ENCODE measurements at places on chromosomes 3 and 15.

GRCh38 chr15:33136353-33136752 lies 58.2 kb downstream of the FMN1 start:
- DNase-seq: no peak

DNA sequence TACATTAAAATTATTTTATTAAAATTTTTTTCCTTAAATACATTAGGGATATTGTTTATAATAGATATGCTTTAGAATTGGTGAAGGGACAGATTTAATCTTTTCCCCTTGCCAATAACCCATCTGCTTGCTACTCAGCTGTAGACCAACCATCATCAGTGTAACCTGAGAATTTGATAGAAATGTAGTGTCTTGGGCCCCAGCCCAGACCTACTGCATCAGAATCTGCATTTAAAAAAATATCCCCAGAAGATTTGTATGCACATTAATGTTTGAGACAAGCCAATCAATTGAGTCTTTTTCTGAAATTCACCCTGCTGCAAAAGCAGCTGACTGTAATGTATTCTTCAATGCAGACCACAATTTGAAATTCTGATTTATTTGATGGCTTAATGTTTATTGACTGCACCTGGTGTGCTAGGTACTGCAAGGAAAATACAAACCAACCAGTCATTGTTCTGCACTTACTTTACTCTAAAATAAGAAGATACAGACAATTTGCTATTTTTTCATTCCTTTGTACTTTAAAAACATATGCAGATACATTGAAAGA lies 190.7 kb upstream of the SGO1 start:
- DNase-seq: no peak

DNA sequence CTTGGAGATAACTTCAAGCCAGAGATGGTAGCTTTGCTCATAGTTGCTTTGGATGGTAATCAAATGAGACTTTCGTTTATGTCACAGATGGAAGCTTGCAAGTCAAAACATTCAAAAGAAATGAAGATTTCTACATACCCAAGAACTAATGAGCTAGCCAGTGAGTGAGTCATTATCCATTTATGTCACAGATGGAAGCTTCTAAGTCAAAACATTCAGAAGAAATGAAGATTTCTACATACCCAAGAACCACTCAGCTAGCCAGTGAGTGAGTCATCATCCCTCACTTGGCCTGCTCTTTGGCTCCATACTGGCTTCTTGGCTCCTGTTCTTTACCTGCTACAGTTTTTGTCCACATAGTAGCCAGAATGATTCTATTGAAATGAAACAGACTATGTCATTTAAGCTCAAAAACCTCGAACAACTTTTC lies 559.8 kb upstream of the CBLB start:
- DNase-seq: no peak

DNA sequence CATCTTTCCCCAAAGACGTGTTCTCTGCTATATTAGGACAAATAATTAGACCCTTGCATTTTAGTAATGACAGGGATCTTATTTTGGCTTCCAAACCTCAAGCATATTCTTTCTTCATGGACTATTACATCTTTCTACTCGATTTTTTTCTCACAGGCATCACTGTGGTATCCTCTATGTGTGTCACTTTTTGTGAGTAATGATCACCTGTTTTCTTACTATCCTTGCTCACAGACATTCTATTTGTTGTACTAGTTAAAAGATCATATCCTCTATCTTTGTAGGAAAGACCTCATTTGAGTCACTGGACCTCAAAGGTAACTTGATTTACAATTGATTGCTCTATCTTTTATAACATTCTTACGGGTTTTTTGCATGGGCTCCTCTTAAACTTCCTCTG lies 6.8 kb downstream of the C3orf80 start:
- no peak for DNase-seq

DNA sequence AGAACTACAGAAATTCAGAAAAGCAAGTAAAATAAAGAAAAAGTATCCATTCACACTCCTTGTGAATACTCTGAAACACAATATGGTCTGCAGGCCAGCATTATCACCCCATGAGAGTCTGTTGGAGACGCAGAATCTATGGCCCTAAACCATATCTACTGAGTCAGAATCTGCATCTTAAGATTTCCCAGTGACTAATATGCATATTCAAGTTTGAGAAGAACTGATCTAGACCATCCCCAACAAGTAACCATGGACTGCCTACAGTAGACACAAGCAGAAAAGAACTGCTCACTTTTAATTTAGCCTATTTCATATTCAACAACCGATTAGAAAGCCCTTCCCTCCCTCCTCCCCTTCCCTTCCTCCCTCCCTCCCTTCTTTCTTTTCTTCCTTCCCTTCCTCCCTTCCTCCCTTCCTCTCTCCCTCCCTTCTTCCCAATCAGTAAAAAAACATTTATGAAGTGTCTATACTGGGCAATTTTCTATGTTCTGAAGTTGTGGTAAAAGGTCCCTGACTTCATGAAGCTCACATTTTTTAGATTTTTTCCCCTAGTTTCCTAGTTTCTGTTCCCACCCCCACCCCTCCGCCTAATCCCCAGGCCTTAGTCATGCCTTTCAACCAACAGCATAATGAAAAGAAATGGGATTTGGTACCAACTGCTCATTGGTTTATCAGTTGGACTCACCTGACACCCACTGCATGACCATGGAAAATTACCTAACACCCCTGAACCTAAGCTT lies 125.2 kb downstream of the CNTN3 start:
- no peak for DNase-seq

- no peak for DNase-seq
These were observed 7.6 kb downstream of the TATDN2 start for GRCh38 chr3:10255835-10256234.

DNA sequence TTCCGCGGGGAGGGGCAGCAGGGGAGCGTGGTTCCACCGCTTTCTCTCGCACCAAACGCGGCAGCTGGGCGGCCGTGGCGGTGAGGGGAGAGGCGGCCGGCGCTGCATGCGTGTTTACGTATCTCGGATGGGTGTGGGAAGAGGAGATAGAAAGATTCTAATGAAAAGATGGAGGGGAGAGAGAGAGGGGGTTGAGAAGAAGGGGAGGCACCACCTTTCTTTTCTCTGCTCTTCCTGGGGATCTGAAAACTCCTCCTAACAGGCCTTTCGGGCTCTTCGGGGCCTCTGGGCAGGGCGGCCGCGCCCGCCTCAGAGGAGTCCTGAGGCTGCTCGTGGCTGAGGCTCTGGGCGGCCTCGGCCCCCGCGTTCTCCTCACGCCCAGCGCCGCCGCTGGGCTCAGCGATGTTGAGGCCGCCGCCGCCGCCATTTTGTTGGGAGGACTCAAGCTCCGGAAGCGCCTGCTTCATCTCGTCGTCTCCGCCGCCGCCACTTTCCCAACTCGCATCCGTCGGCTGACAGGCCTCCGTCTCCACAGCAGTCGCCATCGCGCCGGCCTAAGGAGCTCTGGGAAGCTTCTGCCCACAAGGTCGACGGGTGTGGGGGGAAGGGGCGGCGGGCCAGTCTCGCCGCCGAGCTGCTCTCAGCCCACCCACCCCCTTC lies 473 bp downstream of the TASOR start:
- DNase-seq: peak; percentile 74

- no peak for DNase-seq
These were observed 942.0 kb downstream of the ROBO1 start for GRCh38 chr3:78825858-78826215.

- DNase-seq: no peak
These were observed 54.4 kb upstream of the WNT5A start for GRCh38 chr3:55541456-55541855.

GRCh38 chr15:42707873-42708544 lies 28.9 kb downstream of the CDAN1 start:
- DNase-seq: no peak

- no peak for DNase-seq
These were observed 64.4 kb downstream of the STRIT1 start for GRCh38 chr3:155229086-155229485.

DNA sequence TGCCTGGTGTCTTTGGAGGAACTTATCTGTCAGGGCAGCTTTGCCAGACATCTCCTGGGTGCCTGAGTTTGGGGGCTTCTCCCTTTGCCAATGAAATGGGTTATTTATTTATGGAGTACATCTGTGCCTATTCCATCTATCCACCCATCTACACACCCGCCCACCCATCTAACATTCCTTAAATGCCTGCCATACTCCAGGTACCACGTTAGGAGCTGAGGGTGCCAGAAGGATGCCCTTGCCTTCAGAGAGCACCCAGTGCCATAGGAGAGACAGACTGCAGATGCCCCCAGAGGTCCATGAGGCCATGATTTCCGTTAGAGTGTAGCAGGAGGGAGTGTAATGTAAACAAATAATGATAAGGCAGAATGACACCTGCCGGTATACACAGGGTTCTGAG lies 21.8 kb upstream of the KIF23 start:
- DNase-seq: no peak

GRCh38 chr3:142680710-142681109 lies 43.1 kb upstream of the TRPC1 start:
- no peak for DNase-seq

All from renal pelvis (tissue), 12 donors.